ENCODE measurements at places on chromosomes 6 and 20. TPM values are rescaled to one million over a fixed set of nuclear protein-coding genes. Genes with fewer than 3 reads are reported as not detected.

DNA sequence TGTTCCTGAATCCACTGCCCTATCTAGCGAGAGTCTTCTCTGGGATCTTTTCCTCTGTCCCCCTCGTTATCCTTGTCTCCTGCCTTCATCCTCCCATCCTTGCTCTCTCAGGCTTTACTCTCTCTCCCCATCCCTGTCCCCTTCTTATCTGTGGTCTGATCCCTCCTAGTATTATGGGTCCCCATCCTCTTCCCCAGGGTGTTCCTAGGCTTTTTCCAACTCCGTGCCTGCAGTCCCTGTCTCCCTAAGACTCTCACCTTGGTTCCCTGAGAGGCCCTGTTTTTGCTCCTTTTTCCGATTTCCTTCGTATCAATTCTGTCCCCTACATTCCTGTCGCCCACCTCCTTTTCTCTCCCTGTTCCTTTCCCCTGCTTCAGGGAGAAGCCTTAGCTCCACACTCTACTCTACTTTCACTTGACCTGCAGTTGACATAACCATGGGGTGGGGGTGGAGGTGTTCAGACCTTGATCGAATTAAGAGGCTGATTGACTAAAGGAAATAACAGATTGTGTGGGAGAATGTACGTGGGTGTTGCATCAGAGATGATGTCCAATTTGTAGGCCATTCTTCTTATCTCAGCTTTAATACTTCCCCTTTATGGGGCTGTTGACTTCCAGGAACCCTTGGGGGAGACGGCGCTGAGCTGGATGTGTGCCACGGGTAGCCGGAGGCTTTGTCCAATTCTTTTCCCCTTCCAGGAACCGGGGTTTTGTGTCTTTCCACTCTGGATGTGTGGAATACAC lies 905 bp downstream of the PPARD start:
- H3K4me1 ChIP-seq = peaks cover 44% of the 10 kb centered on the region
- H3K36me3 ChIP-seq = peaks cover 17% of the 10 kb centered on the region
- peak overlapping the region; percentile 89 for H3K4me3 ChIP-seq
- DNase-seq = no peak
- H3K27me3 ChIP-seq = no peaks in the 10 kb centered on the region

GRCh38 chr6:151832710-151833109 lies 25.2 kb downstream of the ESR1 start:
- H3K4me1 ChIP-seq = peaks cover 6% of the 10 kb centered on the region
- H3K27ac ChIP-seq = no peak overlapping the region
- H3K36me3 ChIP-seq = no peaks in the 10 kb centered on the region
- no peak for DNase-seq

DNA sequence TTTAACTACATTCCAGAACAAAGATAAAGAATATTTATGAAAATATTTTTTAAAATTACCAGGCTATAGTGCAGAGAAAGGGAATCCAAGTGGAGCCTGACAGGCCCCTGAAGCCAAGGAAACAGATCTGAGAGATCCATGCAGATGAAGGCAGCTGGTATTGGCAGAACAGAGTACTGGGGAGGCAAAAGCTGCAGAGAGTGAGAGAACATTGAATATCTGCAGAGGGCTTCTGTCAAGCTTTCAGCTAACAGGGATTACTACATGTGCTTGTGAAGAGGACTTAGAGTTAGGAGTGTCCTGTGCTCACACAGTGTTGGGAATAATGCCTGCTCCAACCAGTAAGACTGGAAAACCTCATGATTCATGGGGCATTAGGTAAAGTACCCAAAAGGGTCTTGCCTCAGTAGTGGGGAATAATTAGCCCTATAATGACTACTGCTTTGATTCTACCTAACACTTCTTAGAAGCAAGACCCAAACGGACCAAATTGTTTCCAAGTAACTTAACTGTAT lies 657.2 kb downstream of the DHX35 start:
- H3K4me1 ChIP-seq = no peaks in the 10 kb centered on the region
- H3K4me3 ChIP-seq = no peak overlapping the region
- no peaks in the 10 kb centered on the region for H3K36me3 ChIP-seq

- no peak overlapping the region for H3K4me3 ChIP-seq
- peak overlapping the region; percentile 60 for H3K27ac ChIP-seq
- H3K27me3 ChIP-seq = no peaks in the 10 kb centered on the region
Measured at GRCh38 chr6:158780988-158781691, 38.0 kb downstream of the EZR start.

DNA sequence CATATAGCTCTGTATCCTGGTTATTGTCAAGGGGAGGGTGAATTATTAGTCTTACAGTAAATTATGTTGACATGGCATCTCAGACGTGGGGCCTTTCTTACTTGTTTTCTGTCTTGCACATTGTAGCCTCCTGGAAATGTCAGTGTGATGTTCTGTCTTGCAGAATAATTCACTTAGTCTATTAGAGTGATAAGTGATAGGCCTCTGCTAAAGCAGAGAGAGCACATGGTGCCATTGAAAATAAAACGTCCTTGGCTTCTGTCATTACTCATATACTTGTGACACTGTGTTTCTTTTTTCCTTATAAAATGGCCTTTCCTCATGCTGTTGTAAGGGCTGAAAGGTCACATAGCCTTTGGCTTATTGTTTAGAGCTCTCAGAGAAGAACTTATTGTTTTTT lies 531.0 kb downstream of the EPM2A start:
- H3K4me3 ChIP-seq = no peak overlapping the region
- H3K4me1 ChIP-seq = no peaks in the 10 kb centered on the region
- H3K36me3 ChIP-seq = no peaks in the 10 kb centered on the region
- peaks cover 2% of the 10 kb centered on the region for H3K27me3 ChIP-seq
- H3K27ac ChIP-seq = no peak overlapping the region
- DNase-seq = no peak

DNA sequence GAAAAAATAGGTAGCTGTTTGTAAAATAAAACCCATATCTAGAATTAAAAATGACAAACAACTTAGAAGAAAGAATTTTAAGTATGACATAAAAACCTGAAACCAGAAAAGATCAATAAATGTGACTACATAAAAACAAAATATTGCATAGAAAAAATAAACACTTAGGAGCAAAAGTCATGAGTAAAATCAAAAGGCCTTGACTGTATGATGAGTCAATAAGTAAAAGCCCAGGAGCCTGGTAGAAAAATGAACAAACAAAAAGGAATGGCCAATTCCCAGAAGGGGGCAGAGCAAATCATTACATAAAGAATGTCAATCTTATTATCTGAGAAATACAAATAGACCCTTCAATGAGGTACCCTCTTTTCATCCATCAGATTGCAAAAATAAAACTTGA lies 20.7 kb upstream of the ENPP1 start:
- no peak for DNase-seq
- peaks cover 7% of the 10 kb centered on the region for H3K4me1 ChIP-seq
- no peaks in the 10 kb centered on the region for H3K36me3 ChIP-seq

- no peaks in the 10 kb centered on the region for H3K36me3 ChIP-seq
- no peak overlapping the region for H3K27ac ChIP-seq
- no peak for DNase-seq
- H3K4me3 ChIP-seq = no peak overlapping the region
- H3K27me3 ChIP-seq = peaks cover 3% of the 10 kb centered on the region
Measured at GRCh38 chr6:132734694-132735236, 20.9 kb upstream of the VNN1 start.

DNA sequence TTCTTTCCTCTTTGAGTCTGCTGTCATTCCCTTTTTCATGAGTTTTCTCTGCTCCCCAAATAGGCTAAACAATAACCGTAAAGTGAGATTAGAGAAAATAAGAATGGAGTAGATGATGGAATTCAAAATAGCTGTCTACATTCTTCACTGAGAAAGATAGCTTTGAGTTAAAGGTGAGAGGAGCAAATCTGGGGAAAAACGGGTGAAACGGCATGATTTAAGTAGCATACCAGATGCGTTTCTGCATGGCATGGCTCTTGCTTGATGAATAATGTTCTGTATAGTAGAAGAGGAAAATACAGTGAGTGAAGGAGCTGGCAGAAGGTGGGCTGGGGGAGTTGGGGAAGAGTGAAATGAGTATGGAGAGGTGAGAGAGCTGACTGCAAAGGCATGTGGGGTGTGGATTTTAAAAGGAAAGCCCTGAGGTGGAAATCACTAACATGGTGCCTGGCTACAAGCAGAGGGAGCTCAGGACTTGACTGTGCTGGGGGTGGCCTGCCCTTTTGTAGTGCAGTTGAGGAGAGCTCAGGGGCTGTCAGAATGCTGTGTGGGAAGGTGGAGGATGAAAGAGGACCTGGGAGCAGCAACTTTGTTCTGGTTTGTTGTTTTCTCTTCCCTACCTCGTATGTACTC lies 8.8 kb downstream of the BICRAL start:
- H3K4me3 ChIP-seq = no peak overlapping the region
- DNase-seq = peak; percentile 35
- peaks cover 6% of the 10 kb centered on the region for H3K36me3 ChIP-seq
- peaks cover 28% of the 10 kb centered on the region for H3K4me1 ChIP-seq
- H3K27me3 ChIP-seq = no peaks in the 10 kb centered on the region
- peak overlapping the region; percentile 49 for H3K27ac ChIP-seq

- no peak for DNase-seq
- H3K4me1 ChIP-seq = peaks cover 53% of the 10 kb centered on the region
- H3K4me3 ChIP-seq = no peak overlapping the region
- H3K27ac ChIP-seq = peak overlapping the region; percentile 33
- no peaks in the 10 kb centered on the region for H3K27me3 ChIP-seq
Measured at GRCh38 chr20:38888059-38888831, 38.0 kb upstream of the FAM83D start.

DNA sequence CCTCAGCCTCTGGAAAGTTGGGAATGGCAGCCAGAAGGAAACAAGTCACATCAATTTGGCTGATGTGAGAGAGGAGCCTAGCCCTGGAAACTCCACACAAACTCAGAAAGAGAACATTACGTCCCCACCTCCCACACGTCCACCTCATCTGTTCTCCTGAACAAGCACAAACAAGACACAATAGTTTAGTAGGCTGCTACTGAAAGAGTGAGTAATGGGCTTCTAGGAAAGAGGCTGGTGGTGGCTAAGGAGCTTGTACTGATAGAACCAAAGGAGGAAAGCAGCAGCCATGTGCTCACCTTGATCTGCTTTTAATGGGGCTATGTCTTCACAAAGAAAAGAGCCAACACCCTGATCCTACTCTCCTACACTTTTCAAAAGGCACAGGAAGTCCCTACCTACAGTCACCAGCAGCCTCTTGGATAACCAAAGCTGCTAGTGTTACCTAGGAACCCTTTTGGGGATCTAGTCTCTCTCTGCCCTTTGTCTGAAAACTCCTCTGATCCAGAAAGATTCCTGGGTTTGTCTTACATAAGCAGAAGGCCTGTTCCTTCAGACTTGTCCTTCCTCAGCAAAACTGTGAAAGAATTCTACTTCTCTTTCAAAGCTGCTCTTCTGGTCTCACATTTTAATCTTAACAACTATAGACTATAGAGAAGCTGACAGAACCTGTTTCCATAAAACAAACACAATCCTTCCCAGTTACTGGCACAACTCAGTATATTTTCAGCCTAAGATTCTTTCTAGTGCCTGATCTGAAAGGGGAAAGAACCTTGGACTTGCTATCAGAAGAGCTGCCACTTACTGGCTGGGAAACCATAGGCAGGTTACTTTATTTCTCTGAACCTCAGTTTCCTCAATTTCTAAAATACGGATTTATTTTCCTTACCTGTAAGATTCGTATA lies 3.1 kb downstream of the PLAGL2 start:
- H3K4me3 ChIP-seq = peak overlapping the region; percentile 99
- peaks cover 84% of the 10 kb centered on the region for H3K36me3 ChIP-seq
- H3K27ac ChIP-seq = peak overlapping the region; percentile 95
- peaks cover 68% of the 10 kb centered on the region for H3K4me1 ChIP-seq
- DNase-seq = peak; percentile 92
- no peaks in the 10 kb centered on the region for H3K27me3 ChIP-seq

GRCh38 chr6:27040244-27041042 lies 207.1 kb upstream of the PRSS16 start:
- no peaks in the 10 kb centered on the region for H3K4me1 ChIP-seq
- no peak for DNase-seq
- no peaks in the 10 kb centered on the region for H3K36me3 ChIP-seq
- peaks cover 43% of the 10 kb centered on the region for H3K27me3 ChIP-seq
- no peak overlapping the region for H3K27ac ChIP-seq

- H3K36me3 ChIP-seq = peaks cover 26% of the 10 kb centered on the region
- peak overlapping the region; percentile 89 for H3K4me3 ChIP-seq
- no peaks in the 10 kb centered on the region for H3K27me3 ChIP-seq
- H3K4me1 ChIP-seq = peaks cover 56% of the 10 kb centered on the region
- H3K27ac ChIP-seq = peak overlapping the region; percentile 95
- peak; percentile 47 for DNase-seq
Measured at GRCh38 chr20:32278199-32278643, 770 bp downstream of the KIF3B start.

DNA sequence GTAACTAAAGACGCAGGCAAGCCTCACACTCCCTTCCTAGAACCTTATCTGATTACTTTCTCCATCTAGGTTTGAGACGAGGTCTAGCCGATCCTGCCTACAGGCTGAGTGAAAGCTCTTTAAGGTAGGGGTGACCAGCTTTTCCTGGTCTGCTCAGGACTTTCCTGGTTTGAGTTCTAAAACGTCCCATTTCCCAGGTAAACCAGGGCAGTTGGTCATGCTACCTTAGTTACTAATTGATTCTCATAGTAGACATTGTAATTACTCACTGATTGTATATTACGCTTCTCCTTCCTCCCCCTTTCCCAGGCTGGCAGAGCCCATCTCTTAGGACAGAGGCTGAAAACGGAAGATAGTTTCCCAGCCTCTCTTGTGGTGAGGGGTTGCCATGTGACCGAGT lies 27.9 kb upstream of the RSPO4 start:
- no peak for DNase-seq
- H3K27ac ChIP-seq = no peak overlapping the region
- H3K4me3 ChIP-seq = no peak overlapping the region
- H3K4me1 ChIP-seq = no peaks in the 10 kb centered on the region

- DNase-seq = no peak
- H3K4me1 ChIP-seq = no peaks in the 10 kb centered on the region
- H3K36me3 ChIP-seq = no peaks in the 10 kb centered on the region
- H3K27me3 ChIP-seq = no peaks in the 10 kb centered on the region
- H3K4me3 ChIP-seq = no peak overlapping the region
- H3K27ac ChIP-seq = no peak overlapping the region
Measured at GRCh38 chr20:52130406-52130805, 61.2 kb downstream of the ZFP64 start.

SLC12A5 gene
- not detected for total RNA-seq

TFAP2D gene
- not detected for total RNA-seq

PSMA7 gene
- 301 TPM for total RNA-seq

EPB41L1 gene
- total RNA-seq = 0.36 TPM

STAU1 gene
- 59.8 TPM for total RNA-seq

LHFPL5 gene
- total RNA-seq = not detected

SMLR1 gene
- total RNA-seq = not detected

NT5E gene
- 3.8 TPM for total RNA-seq

C4A gene
- 4.5 TPM for total RNA-seq

VSX1 gene
- total RNA-seq = not detected

PCSK2 gene
- total RNA-seq = not detected

OXT gene
- not detected for total RNA-seq
